ENCODE measurements at places on chromosomes 4 and X.

DNA sequence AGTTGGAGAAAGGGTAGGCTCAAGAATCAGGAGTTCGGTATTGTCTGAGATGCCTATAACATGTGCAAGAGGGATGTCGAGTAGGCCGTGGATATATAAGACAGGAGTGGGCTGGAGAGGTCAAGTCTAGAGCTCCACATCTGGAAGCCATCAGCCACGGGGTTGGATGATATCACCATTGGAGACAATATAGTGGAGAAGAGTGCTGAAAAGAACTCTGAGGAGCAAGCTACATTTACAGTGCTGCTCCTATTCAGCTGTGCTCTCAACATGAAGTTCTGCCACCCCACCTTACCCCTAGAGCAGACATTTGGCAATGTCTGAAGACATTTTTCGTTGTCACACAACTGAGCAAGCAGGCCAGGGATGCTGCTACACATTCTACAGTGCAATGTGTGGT lies 20.9 kb upstream of the PLAC1 start:
- DNase-seq, result no peak

DNA sequence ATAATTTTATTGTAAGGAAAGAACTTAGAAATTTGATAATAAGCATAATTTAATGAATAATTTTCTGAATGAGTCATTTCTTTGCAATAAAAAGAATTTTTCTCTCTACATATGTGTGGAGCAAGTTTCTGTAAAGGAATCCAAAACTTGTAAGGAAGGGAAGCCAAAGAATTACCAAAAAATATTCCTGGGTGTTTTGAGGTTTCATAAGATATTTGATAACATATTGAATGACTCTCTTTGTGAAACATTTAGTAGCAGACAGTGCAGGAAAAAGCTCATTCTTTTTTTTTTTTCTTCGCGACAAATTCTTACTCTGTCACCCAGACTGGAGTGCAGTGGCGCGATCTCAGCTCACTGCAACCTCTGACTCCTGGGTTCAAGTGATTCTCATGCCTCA lies 469.0 kb upstream of the MAGEB2 start:
- DNase-seq, result no peak

GRCh38 chr4:42904986-42905385 lies 12.5 kb downstream of the GRXCR1 start:
- no peak for DNase-seq

DNA sequence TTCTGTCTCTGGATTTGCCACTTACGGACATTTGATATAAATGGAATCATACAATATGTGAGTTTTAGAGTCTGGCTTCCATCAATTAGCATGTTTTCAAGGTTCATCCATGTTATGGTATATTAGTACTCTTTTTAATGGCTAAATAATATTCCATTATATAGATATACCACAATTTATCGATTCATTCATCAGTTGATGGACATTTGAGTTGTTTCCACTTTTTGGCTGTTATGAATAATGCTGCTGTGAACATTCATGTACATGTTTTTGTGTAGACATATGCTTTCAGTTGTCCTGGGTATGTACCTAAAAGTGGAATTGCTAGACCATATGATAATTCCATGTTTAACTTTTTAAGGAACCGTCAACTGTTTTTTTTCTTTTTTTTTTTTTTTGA lies 61.2 kb upstream of the MND1 start:
- no peak for DNase-seq

GRCh38 chr4:181870326-181870725 lies 372.9 kb upstream of the TENM3 start:
- DNase-seq, result no peak

- no peak for DNase-seq
Measured at GRCh38 chr4:2714918-2715317, 41.2 kb downstream of the TNIP2 start.

DNA sequence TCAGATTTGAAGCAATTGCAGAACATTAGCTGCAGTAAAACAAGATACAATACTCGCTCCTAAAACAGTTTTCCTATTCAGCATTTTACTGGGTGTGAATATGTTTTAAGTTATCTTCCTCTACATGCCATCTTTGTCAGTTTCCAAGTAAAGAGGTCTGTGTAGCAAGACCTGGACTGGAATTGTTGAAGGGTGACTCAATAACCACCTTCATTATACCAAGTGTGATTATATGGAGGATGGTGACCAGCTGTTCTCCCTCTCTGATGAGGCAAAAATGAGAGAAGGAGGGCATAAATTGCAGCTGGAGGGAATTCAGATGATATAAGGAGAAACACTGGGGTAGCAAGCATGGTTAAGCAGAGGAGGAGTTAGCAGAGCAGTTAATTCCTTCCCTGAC lies 922.1 kb upstream of the SLIT2 start:
- no peak for DNase-seq

DNA sequence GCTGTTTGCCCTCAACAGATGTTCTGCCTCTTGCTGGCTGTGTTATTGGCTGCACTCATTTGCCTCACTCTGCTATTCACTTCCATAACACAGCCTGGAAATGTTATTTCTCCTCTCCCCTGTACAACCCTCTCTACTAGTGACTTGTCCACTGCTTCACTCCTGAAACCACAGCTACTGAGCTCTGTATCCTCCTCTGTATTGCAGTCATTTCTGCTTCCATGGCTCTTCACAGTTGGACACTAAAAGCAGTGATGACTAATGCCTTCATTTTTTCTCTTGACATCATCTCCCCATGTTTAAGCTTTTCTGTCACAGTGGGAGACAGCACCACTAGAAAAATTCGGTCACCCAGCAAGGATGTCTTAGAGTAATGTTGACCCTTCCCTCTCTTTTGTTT lies 123.0 kb upstream of the PPP1R2C start:
- DNase-seq, result no peak

DNA sequence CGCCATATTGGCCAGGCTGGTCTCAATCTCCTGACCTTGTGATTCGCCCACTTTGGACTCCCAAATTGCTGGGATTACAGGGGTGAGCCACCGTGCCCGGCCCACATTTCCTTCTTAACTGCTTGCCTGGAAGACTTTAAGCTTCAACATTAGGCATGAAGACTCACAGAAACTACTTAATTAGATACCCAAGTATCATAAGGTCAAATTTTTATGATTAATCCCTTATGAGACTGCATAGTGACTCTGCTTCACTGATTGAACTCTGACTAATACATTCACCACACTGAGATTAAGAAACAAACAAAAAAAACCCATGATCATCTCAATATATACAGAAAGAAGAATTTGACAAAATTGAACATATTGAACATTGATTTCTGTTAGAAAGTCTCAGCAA lies 87.4 kb upstream of the KCTD8 start:
- no peak for DNase-seq

GRCh38 chr4:155676430-155676825 lies 9.8 kb downstream of the GUCY1A1 start:
- no peak for DNase-seq

DNA sequence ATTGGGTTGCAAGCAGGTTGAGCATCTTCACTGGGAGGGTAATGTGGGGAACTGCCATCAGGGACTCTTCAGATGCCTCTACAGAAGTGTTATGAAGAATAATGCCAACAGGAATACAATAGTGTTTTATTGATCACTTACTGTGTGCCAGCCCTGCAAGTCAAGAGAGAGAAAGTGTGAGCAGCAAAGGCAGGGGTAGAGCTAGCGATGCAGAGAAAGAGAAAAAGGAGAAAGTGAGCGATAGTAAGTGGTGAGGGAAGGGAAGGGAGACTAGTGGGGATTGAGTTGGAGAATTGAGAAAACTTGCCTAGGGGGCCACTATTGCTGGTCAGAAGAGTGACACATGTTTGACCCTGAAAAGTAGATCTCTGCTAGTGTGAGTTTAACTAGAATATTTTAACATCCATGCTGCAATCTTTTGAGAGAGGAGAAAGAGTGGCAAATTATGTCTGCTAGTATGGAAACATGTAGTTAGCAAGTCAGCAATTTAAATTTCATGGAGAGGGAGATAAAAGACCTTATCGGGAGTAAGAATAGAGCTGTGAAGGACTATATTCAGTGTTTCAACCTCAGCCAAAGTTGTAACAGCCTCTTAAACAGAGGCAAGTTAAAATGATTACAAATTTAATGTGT lies 12.2 kb downstream of the AFF1 start:
- DNase-seq, result no peak

GRCh38 chrX:109918753-109919152 lies 84.2 kb upstream of the TMEM164 start:
- no peak for DNase-seq

GRCh38 chrX:73977542-73978169 lies 326.3 kb upstream of the ZCCHC13 start:
- DNase-seq, result no peak

DNA sequence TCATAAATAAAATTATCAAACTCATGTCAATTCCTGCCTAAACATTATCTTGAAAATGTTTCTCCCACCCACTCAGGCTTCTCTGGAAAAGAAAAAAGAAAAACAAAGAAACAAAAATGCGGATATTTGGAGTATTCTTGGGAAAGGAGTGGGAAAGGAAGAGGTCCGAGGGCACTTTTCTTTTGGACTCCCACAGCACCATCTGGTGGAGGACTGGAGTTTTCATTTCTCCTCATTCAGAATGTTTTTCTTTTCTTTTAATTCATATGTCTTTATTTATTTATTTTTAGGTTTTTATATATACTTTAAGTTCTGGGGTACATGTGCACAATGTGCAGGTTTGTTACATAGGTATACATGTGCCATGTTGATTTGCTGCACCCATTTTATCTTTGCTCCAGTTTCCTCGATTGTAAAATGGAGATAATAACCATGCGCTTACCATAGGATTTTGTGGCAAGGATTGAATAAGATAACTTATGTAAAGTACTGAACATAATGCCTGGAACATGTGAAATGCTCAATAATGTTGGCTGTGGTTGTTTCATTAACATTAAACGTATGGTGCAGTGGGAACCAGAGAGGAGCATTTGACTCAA lies 8.0 kb upstream of the KCNE5 start:
- no peak for DNase-seq

DNA sequence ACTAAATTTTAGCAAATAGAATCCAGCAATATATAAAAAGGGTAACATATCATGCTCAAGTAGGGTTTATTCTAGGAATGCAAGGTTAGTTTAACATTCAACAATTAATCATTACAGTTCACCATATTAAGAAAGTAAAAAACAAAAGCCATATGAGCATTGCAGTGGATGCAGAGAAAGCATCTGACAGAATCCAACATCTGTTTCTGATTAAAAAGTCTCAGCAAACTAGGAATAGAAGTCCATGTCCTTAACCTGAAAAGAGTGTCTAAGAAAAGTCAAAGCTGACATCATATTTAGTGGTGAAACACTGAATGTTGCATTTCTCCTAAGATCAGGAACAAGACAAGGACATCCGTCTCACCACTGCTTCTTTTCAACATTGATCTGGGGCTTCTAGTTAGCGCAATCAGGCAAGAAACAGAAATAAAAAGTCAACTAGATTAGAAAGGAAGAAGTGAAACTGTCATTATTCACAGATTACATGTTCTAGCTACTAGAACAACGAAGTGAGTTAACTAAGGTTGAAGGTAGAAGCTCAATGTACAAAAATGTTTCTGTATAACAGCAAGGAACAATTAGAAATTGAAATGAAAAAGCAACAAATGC lies 49.3 kb downstream of the MRPL1 start:
- DNase-seq, result no peak

GRCh38 chrX:55109306-55109705 lies 20.5 kb downstream of the PAGE2 start:
- DNase-seq, result no peak

DNA sequence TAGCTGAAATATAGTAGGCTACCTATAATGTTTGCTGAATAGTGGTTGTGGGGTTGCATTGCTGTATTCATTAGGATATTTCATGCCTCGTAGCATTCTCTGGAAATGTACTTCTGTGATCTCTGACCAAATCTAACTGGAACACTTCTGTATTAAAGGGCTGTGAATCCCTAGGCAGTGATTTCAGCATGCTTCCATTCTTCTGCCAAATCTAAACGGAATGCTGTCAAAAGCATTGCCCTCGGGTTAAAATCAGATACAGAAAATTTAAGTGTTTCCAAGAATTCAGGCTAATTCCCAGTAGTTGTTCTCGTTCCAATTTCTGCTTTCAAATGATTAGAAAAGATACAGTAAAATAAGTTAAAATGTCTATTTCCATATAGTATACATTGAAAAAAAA lies 1847.5 kb upstream of the IGFBP7 start:
- no peak for DNase-seq

GRCh38 chr4:54728368-54728767 lies 70.6 kb downstream of the KIT start:
- no peak for DNase-seq

DNA sequence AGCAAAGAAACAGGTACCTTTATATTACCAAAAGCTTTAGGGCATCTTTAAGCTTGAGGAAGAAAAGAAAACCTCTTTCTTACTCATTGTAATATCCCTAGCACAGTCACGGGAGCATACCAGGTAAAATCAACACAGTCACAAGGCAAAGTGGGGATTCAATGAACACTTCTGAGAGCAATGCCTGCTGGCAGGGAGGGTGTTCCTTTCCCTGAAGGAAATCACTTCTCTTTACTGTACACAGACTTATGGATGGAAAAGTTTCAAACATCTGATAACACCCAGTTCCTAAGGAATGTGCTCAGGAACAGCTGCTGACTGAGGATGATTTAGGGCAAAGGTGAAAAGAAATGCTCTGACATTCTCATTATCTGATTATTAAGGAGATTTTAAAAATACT lies 94.8 kb downstream of the MAML3 start:
- no peak for DNase-seq

- no peak for DNase-seq
Measured at GRCh38 chr4:132767901-132768300, 381.2 kb upstream of the PCDH10 start.

- no peak for DNase-seq
Measured at GRCh38 chr4:71396382-71396781, 57.6 kb downstream of the SLC4A4 start.

All from GDM1 (cell line).